ENCODE measurements at places on chromosomes 4 and X.

GRCh38 chrX:147735364-147735763 lies 176.4 kb upstream of the FMR1 start:
- DNase-seq = no peak

- no peak for DNase-seq
Observed at GRCh38 chrX:10574663-10575062, 45.7 kb downstream of the MID1 start.

- DNase-seq = no peak
Observed at GRCh38 chr4:56627985-56628384, 53.1 kb downstream of the HOPX start.

GRCh38 chrX:39453889-39454621 lies 643.7 kb downstream of the BCOR start:
- no peak for DNase-seq

- no peak for DNase-seq
Observed at GRCh38 chr4:173174594-173175012, 6.0 kb downstream of the GALNT7 start.

DNA sequence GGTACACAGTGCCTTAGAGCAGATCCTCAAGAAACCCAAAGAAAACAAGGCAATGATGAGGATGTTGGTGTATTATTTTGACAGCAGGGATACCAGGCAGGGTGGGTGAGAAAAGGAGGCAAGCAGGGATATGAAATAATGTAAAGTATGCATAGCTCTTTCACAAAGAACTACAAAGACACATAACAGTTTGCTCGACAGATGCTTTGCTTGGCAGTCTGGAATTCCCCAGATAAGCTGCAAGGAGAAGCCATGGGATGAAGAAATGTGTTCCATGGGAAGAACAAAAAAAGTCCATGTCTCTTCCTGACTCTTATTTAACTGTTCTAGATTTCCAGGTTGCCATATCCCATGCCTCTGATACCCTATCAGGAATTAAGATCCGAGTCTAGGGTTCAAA lies 75.4 kb downstream of the FAM13A start:
- no peak for DNase-seq

GRCh38 chr4:173501592-173502150 lies 28.4 kb downstream of the HAND2 start:
- no peak for DNase-seq

GRCh38 chr4:84417997-84418709 lies 80.9 kb downstream of the NKX6-1 start:
- DNase-seq = no peak

DNA sequence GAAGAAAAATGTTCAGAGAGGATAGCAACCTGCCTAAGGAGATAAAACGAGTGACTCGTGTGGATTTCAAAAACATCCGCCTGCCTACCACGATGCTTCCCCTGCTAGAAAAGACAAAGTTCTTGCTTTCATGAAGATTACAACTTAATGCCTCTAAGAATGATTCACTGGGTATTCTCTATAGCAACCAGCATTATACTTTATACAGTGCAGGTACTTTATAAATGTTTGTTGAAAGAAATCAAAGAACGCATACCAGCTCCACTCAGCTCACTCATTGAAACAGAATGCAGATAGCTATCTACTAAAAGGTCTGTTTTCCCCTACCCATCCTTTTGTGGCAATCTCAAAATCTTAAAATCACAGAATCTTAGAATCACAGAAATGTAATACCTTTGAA lies 33.7 kb downstream of the GASK1B start:
- DNase-seq = no peak

GRCh38 chr4:182893047-182893446 lies 24.1 kb downstream of the DCTD start:
- DNase-seq = no peak

- DNase-seq = no peak
Observed at GRCh38 chrX:77768787-77769186, 17.2 kb downstream of the ATRX start.

DNA sequence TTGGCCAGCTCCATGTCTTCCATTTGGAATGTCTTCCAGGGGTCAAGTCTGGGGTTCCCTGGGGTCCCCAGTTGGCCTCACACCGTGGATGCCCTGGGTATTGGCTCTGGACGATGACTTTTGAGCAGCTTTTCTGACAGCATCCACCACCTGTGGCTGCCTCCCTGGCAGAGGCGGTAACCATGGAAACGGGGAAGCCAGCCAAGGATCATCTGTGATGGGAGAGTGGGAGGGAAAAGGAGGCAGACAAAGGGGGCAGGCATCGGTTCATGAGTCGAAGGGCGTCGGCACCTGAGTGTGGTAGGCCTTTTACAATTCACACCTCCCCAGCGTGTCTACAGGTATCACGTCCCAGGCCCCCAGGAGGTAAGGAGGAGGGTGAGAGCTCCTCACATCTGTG lies 152.2 kb downstream of the ASMT start:
- no peak for DNase-seq

DNA sequence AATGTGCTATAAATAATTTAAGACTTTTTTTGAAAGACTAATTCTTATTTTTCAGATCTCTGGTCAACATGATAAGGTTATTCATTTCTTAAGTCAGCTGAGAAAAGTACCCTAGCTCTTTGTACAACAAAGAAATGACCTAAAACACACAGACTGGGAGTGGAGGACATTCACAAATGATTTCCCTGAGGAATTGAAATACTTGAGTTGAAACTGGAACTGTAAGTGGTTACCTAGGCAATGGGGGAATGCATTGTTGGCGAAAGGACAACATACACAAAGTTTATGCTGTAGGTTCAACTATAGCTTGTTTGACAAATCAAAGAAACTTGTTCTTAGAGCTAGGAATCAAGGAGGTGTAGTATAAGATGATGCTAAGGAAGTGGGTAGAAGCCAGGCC lies 915.5 kb downstream of the FAT4 start:
- no peak for DNase-seq

DNA sequence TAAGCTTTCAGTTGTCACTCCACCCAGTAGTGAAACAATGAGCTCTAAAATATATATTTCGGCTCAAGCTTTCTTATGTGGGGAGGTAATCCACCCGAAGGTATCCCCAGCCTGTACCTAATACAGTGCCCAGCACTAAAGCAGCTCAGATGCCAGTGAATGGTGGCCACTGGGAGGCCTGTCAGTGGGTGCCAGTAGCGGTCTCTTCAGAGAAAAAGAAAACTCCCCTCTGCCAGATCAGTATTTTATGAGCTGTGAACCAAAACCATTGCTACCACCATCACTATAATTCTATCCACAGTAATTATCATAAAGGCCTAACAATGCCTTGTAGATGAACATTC lies 835 bp upstream of the NFKB1 start:
- DNase-seq = no peak

DNA sequence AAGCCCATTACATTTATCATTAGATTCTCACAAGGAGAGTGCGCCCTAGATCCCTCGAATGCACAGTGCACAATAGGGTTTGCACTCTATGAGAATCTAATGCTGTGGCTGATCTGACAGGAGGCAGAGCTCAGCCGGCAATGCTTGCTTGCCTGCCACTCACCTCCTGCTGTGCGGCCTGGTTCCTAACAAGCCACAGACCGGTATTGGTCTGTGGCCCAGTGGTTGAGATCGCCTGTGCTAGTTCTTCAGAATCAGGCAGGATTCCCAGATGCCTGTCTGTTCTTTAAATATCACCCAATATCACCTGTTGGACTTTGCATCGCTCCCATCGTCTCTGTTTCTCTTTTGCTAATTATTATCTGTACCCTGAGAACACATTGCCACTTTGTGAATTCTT lies 14.0 kb downstream of the DSPP start:
- DNase-seq = no peak
